ENCODE measurements at places on chromosomes 1 and 21. TPM values are rescaled to one million over a fixed set of nuclear protein-coding genes. Genes with fewer than 3 reads are reported as not detected.

Gene YIPF1
- 21.4 TPM for total RNA-seq

Gene OR2G6
- total RNA-seq, result not detected

Gene TTLL7
- 31.4 TPM for total RNA-seq

Gene MFAP2
- 12.9 TPM for total RNA-seq

Gene TNFAIP8L2
- not detected for total RNA-seq

Gene ACKR1
- total RNA-seq, result not detected

Gene ALX3
- not detected for total RNA-seq

Gene KCNE2
- not detected for total RNA-seq

Gene TMEM51
- 25.8 TPM for total RNA-seq

Gene OR2L13
- not detected for total RNA-seq

Gene OTUD3
- 14.1 TPM for total RNA-seq

Gene C1orf167
- total RNA-seq, result not detected

Gene ATP13A2
- total RNA-seq, result 49.9 TPM

Gene GJA4
- total RNA-seq, result not detected

Gene PKP1
- total RNA-seq, result 0.44 TPM

Gene OR2T2
- not detected for total RNA-seq

Gene HFM1
- total RNA-seq, result 0.39 TPM

Gene FALEC
- 1.0 TPM for total RNA-seq

Gene C4BPB
- total RNA-seq, result 0.62 TPM

Gene LCE3E
- total RNA-seq, result not detected

Gene MACF1
- total RNA-seq, result 413 TPM

Gene ACTL8
- not detected for total RNA-seq

Gene AZIN2
- total RNA-seq, result 2.4 TPM

Gene NBPF6
- total RNA-seq, result not detected

Gene GUCA2A
- total RNA-seq, result not detected

Gene STPG1
- 9.9 TPM for total RNA-seq

Gene KIFAP3
- total RNA-seq, result 20.0 TPM

Gene OR10R2
- not detected for total RNA-seq

Gene CDC7
- 30.1 TPM for total RNA-seq

Gene FCER1G
- total RNA-seq, result 0.77 TPM

Gene NOTCH2NLA
- 30.0 TPM for total RNA-seq

Gene THEM5
- total RNA-seq, result not detected

Gene PIGR
- 1.4 TPM for total RNA-seq

Gene TEX38
- not detected for total RNA-seq

Gene VWA1
- 858 TPM for total RNA-seq

Gene SRSF10
- 137 TPM for total RNA-seq

Gene TCP10L
- total RNA-seq, result 0.57 TPM

Gene SFN
- total RNA-seq, result 188 TPM

Gene SSX2IP
- 81.8 TPM for total RNA-seq

Gene MDM4
- total RNA-seq, result 42.1 TPM

Gene F11R
- total RNA-seq, result 63.0 TPM

Gene GFI1
- 0.49 TPM for total RNA-seq

Gene KCNJ9
- total RNA-seq, result not detected

Gene WNT3A
- total RNA-seq, result not detected

Gene TMPRSS2
- total RNA-seq, result 111 TPM

Gene BLACAT1
- total RNA-seq, result 0.31 TPM

Gene CNTN2
- not detected for total RNA-seq
